Right ventricle myocardium superior (tissue), 1 donor: ENCODE measurements at places on chromosomes 5 and 9. TPM values are rescaled to one million over a fixed set of nuclear protein-coding genes. Genes with fewer than 3 reads are reported as not detected.

DNA sequence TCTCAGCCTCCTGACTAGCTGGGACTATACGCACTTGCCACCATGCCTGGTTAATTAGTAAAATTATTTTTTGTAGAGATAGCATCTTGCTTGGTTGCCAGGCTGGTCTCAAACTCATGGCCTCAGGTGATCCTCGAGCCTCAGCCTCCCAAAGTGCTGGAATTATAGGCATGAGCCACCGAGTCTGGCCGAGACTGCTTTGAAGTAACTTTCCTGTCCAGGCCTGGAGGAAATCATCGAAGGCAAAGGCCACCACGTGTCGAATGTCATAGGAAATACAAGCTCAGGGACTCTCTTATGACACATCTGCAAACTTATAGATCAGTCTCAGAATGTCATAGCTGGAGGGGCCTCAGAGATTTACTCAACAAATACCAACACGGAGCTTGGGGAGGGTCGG, 25.1 kb downstream of the RAPGEF1 start:
- no peak for DNase-seq

GRCh38 chr5:136458481-136458880, 93.1 kb upstream of the TRPC7 start:
- DNase-seq, result no peak

DNA sequence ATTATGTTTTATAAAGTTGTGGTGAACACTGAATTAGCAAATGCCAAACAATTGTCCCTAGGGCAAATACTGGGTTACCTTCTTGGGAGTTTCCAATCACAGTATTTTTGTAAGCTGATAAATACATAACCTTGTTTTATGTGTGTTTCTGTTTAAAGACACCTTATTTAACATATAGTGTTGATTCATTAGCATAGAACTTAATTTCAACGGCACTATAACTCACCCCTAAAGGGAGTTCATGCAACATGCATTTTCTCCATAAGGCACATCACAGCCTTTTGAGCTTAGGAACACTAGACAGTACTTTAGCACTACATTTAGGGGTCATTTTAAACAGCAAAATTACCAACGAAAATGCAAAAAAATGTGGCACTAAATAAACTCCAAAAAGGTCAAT, 74.2 kb upstream of the TYRP1 start:
- no peak for DNase-seq

HAVCR1 gene
- total RNA-seq, result not detected

HMGCR gene
- total RNA-seq, result 7.6 TPM

DIMT1 gene
- 17.8 TPM for total RNA-seq
